Thoracic aorta (tissue), 2 donors: ENCODE measurements at places on chromosomes 12 and 14. TPM values are rescaled to one million over a fixed set of nuclear protein-coding genes. Genes with fewer than 3 reads are reported as not detected.

RTL1 gene
- total RNA-seq, result not detected

TSPAN8 gene
- total RNA-seq, result 12.8 TPM

GRCh38 chr12:127677537-127678131 is 589.3 kb upstream of the TMEM132C start:
- peak; percentile 27 for DNase-seq

GRCh38 chr12:98678946-98679610 is 34.0 kb downstream of the APAF1 start:
- DNase-seq, result no peak

- DNase-seq, result no peak
These were observed 3.6 kb upstream of the NINJ2 start for GRCh38 chr12:666766-667308.

DNA sequence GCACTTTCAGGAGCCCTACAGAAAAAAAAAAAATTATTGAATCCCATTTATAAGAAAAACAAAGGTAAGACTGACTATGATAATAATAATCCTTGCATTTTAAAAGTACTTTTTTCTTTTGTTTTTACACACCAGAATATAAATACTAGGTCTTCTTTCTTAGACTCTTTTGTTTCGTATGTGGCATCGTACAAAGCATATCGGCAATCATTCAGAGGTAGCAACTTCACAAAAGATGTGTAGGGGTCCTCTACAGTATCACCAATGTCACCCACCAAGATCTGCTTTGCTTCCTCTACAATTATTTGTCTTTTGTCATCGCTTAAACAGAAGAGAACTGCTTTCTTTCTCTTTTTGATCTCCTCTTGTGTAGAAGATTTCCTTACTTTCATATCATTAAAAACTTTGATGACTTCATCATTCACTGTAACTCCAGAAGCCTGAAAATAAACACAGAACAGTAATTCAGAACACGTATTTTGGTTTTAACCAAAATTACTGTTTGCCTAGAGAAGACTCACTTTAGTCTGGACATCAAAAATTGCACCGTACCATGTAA is 1.2 kb downstream of the CFL2 start:
- no peak for DNase-seq
